ENCODE measurements at places on chromosomes 12 and 14.

DNA sequence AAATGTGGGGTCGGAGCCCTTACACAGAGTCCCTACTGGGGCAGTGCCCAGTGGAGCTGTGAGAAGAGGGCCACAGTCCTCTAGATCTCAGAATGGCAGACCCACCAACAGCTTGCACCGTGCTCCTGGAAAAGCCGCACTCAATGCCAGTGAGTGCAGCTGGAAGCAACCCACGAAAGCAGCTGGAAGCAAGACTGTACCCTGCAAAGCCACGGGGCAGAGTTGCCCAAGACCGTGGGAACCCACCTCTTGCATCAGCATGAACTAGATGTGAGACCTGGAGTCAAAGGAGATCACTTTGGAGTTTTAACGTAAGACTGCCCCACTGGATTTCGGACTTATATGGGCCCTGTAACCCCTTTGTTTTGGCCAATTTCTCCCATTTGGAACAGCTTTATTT is 12.3 kb downstream of the GTF2A1 start:
- DNase-seq = no peak

- DNase-seq = no peak
Measured at GRCh38 chr14:25803386-25804018, 753.6 kb upstream of the STXBP6 start.

DNA sequence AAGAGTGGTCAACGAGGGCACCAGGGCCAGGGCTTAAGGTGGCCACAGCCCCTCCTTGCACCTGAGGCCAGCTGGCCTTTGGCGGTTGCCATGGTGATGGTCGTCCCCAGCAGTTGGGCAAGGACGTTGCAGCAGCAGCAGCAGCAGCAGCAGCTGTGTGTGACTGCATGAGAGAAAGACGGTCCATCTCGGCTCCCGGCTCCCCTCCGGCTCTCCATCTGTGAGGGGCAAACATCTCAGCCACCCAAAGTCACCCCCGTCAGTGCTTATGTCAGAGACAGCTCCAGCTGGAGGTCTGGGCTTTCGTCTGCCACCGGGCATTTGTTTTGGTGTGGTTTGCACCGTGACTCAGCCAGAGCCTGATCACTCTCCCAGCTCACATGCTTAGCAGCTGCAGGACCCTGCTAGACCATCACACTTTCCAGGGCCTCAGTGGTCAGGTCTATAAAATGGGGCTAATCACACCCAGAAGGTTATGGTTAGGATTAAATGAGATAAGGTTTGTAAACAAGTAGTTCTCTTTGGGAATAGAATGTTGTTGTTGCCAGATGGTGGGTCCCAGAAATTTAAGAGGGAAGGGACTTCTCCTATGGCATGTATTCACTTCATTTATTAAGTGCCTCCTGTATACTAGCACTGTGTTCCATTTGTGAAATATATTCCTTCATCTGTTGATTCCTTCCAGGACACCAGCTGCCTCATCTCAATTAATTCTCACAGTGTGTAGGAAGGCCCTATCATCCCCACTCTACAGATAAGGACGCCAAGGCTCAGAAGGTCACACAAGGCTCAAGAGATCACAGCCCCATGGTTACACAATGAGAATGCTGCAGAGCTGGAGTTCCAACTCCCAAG is 212.6 kb upstream of the LHX5 start:
- DNase-seq = no peak

DNA sequence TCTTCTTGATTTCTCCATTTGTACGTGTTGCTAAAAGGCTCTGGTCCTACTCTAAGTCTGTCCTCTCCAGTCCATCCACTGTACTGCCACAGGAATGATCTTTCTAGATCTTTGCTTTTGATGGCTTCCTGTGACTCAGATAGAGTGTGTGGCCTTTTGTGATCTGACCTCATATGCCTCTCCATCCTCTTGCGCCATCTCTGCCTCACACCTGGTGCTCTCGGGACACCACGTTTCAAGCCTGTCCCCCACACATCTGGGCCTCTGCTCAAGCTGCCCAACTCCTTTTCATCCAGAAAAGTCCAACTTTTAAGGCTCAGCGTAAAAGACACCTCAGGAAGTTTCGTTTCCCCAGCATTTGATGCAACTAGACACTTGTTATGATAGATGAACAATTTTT is 39.0 kb downstream of the DCAF4 start:
- DNase-seq = no peak

GRCh38 chr12:62834406-62834805 is 100.5 kb downstream of the PPM1H start:
- DNase-seq = no peak

- DNase-seq = no peak
Measured at GRCh38 chr14:28875934-28876571, 109.5 kb downstream of the FOXG1 start.

- DNase-seq = no peak
Measured at GRCh38 chr14:64838656-64839055, 41.1 kb downstream of the SPTB start.

- no peak for DNase-seq
Measured at GRCh38 chr12:54596526-54596946, 8.1 kb upstream of the PPP1R1A start.

DNA sequence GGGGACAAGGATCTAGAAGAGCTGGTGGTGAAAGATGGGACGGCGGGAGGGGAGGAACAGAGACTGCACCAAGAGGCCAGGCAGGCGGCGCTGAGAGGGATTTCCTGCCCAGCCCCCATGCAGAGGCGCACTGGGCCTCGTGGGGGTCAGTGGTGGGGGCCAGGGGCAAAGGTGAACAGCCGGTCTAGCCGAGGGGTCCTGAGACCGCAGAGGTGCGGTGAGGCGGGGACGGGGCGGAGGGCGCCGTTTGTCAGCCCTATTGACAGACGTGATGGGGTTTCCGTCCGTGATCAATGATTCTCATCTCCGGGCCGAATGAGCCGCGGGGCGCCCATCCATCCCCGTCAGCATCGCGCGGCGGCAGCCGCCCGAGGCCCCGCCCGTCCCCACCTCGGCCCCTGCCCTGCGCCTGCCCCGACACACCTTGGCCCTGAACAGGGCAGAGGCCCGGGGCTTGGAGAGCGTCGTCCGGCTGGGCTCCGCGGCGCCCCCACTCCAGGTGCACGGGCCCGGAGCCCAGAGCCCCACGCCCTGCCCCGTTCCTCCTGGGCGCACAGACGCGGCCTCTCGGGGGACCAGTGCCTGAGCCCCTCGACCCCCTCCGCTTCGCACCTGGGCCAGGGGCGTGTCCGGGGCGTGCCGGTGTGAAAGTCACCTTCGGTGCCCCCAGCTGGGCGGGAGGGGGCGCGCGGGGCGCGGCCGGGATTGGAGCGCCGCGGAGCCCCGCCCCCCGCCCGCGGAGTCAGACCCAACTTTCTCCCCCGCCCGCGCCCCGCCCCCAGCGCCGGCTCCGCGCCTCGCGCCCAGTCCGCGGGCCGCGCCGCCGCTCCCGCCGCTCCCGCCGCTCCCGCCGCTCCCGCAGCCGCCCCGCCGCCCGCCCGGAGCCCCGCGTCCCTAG is at the start of gene NXPH4:
Gene NXPH4, plus strand, starts transcription at position 781 of the 898 bp plus-strand sequence. CDS start 176 bp downstream, outside the sequence.
- DNase-seq = no peak

- DNase-seq = no peak
Measured at GRCh38 chr14:34350903-34351302, 111.1 kb downstream of the SPTSSA start.

- DNase-seq = no peak
Measured at GRCh38 chr12:51262758-51263177, 7.4 kb downstream of the SMAGP start.

DNA sequence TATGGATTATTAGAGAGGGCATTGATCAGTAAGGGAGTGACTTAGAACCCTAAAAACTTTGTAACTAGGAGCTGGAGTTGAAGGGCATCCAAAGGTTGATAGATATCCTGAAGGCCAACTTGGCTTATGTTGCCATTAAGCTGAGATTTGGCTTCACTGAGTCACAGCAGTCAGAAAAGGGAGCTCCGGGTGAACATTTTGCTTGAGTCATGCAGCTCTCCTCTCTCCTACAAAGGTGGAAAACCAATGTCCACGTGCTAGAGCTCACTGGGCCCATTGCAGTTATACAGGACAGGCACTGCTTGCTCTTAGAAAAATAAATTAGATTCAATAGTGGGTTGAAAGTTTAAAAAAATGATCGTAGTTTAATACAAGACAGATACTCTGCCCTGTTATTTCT is 87.3 kb upstream of the LRIG3 start:
- no peak for DNase-seq

DNA sequence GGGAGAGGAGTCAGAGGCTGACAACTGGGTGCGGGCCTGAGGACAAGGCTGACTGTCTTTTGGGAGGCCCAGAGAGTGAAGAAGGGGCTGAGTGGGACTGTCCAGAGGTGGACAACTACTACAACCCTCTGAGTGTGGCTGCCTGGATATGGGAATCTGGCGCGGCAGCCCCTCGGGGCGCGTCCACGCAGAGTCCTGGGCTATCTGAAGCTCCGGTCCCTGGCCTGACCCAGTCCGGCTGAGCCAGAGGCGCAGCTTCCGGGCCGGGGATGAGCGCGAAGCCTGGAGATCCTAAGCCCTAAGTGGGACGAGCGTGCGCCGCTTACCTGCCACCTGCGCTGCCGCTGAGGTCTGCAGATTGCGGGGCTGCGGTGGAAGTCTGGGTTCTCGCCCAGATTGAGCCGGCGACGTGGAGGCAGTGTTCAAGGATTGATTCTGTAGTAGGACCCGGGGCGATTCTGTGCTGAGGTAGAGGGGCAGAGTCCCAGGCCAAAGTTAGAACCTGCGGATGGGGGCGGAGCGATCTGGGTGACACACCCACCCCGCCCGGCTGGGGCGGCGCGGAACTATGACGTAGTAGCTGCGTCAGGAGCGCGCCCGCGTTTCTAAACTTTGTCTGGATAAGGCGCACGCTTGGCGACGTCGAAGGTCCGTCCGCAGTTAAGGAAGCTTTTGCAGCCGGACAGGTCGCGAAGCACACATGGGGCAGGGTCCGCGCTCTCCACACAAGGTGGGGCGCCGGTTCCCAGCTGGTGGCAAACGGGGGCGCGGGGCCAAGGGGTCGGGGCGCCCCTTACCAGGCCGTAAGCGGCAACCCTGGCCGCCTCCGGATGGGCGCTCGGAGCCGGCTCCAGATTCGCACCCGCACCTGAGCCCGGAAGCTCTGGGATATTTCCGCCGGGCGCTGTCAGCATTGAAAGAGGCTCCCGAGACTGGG is at the start of the genes DHRS1 and NOP9:
Gene DHRS1, minus strand, starts transcription at position 526 of the 937 bp plus-strand sequence. CDS start 674 bp downstream, outside the sequence.
Gene NOP9, plus strand, starts transcription at position 596 of the 937 bp plus-strand sequence. Its CDS starts 105 bp downstream, at position 701.
- DNase-seq = peak; percentile 95

- DNase-seq = no peak
Measured at GRCh38 chr12:46917821-46918220, 92.0 kb upstream of the SLC38A4 start.

DNA sequence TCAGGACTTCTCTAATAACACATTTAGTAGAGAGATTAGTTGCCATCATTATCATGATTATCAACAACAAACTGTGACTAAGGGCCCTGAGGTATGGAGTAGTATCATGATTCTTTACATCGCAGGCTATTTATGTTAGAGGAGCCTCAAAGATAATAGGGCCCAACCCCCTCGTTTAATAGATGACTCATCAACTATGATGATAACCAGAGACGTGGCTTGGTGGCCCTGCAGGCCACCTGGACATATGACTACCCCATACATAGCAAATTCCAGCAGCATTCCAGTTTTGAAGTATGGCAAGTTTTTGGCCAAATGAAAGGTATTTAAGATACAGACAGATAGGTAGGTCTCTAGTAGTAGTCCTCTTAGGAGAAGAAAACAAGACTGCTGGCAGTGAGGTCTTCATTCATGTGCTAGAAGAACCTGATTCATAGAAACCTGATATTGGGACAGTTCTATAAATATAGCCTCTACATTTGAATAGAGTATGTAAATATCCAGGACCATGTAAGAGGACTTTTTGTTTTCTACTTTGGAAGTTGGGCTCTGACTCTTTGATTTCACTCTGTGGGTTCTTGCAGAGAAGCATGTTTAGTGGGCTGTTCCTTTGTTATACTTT is 5.6 kb downstream of the RIC8B start:
- no peak for DNase-seq

GRCh38 chr12:121167951-121168350 is 35.3 kb downstream of the P2RX7 start:
- DNase-seq = no peak

- peak; percentile 25 for DNase-seq
Measured at GRCh38 chr12:127293507-127294310, 973.3 kb upstream of the TMEM132C start.

DNA sequence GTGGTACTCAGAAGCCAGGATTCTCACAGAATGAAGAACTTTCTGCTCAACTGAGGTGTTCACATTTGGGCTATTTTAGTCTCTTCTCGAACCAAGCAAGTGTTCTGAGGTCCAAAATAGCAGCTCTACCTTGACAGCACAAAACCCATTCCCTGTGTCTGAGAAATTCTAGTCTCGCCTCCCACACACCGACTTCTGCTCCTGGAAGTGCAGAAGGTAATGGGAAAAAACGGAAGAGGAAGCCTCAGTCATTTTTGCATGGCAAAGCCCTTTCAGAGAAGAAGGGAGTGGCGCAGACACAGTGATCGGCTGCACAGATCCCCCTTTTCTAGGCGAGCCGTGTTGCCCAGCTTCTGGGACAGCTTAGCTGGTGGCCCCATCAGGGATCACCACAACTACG is 31.2 kb upstream of the VPS33A start:
- DNase-seq = no peak

GRCh38 chr12:48142818-48143674 is 14.3 kb downstream of the ASB8 start:
- no peak for DNase-seq

GRCh38 chr14:87878959-87879358 is 114.0 kb downstream of the GALC start:
- no peak for DNase-seq

DNA sequence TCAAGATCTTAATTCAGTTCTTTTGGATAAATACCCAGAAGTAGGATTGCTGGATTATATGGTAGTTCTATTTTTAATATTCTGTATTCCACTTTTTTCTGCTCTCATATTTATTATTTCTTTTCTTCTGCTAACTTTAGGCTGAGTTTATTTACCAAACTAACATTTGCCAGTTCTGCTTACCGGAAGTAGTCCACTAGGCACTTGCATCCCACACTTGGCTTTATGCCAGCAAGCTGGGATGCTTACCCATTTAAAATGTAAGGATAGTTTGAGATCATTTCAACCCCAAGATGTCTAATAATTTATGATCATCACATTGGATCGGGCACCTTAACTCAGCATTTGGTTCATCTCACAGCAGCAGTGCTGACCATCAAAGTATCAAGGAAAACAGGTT is 96.8 kb downstream of the PIK3C2G start:
- DNase-seq = no peak
